ENCODE measurements at places on chromosomes 5 and 9. TPM values are rescaled to one million over a fixed set of nuclear protein-coding genes. Genes with fewer than 3 reads are reported as not detected.
A peak's percentile ranks its signal among the peaks of the same experiment; 100 is the strongest.

Gene PCDHGA11
- 1.3 TPM for total RNA-seq

Gene DMGDH
- 3.2 TPM for total RNA-seq

Gene SPINK4
- not detected for total RNA-seq

Gene CERCAM
- 280 TPM for total RNA-seq

Gene TUSC1
- total RNA-seq: not detected

GRCh38 chr5:169602535-169602934 is 19.0 kb downstream of the SPDL1 start:
- peaks cover 38% of the 10 kb centered on the region for H3K4me1 ChIP-seq
- peaks cover 20% of the 10 kb centered on the region for H3K36me3 ChIP-seq

DNA sequence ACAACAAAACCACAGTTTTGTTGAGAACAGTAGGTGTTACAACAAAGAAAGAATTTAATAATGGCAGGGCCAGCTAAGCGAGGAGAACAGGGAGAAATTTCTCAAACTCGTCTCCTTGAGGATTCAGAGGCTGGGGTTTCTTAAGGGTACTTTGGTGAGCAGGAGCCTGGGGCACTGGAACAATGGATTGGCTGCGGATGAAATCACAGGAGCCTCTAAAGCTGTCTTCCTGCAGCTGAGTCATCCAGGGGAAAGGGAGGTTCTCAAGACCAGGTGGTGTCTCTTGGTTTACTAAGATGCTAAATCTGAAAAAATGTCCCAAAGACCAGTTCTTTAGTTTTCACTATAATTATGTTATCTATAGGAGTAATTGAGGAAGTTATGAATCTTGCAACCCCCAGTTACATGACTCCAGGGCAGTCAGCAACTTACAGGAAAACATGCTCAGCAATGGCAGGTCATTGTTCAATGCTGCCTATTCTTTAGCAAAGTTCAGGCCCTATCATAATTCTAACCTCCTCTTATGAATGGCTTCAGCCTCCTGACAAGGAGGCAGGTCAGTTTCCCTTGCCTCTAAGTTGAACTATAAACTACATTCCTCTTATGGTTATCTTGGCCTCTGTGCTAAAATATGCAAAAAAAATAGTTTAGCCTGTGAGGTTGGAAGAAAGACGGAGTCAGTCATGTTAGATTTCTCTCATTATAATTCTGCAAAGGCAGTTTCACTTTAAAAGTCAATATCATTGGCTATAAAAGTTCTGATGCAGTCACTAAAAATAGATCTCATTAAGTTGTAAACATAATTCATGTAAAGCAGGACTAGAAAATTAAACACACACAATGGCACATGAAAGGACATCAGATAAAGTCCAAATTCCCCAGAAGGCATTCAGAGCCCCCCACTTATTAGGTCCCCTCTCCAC is 63.3 kb upstream of the CKS2 start:
- H3K27ac ChIP-seq: no peak overlapping the region
- no peaks in the 10 kb centered on the region for H3K36me3 ChIP-seq
- H3K4me3 ChIP-seq: no peak overlapping the region

DNA sequence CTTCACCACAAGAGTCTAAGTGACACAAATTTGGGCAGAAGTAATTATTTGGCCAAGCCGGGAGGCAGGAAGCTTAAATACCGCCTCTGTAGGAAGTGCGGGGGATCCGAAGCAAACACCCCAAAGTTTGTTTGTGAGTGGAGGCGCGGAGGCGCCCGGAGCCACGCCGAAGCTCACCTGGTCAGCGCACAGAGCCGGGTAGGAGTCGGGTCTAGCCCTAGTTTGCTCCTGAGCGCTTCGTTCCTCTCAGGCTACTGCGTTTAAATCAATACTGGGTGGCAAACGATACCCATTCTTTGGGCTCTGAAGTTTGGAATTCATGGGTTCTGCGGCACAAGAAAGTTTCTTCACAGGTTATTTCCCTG is 855 bp downstream of the MCC start:
- no peaks in the 10 kb centered on the region for H3K27me3 ChIP-seq
- peaks cover 8% of the 10 kb centered on the region for H3K36me3 ChIP-seq
- H3K27ac ChIP-seq: peak overlapping the region; percentile 79
- peak overlapping the region; percentile 91 for H3K4me3 ChIP-seq
- peak; percentile 59 for DNase-seq
- peaks cover 32% of the 10 kb centered on the region for H3K4me1 ChIP-seq

DNA sequence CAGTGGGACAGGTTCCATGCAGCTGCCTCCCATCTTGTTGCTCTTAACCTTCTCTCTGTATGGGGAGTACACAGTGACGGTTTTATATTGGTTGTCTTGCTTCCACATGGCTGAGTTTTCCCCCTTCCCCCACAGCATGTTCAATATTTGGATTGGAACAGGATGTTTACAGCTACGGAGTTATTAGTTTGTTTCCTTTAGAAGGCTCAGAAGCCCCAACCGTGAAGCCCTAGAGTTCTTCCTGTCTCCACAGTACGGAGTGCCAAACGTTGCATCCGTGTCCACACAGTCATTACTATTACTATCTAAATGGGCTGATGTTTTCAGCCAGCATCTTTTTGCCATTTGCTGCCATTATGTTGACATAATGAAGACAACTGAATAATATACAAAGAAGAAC is 277.5 kb downstream of the MARCHF11 start:
- DNase-seq: no peak
- no peaks in the 10 kb centered on the region for H3K36me3 ChIP-seq
- no peaks in the 10 kb centered on the region for H3K27me3 ChIP-seq
- H3K27ac ChIP-seq: no peak overlapping the region
- no peak overlapping the region for H3K4me3 ChIP-seq

GRCh38 chr9:120781236-120781635 is 12.0 kb downstream of the FBXW2 start:
- no peaks in the 10 kb centered on the region for H3K27me3 ChIP-seq
- peaks cover 25% of the 10 kb centered on the region for H3K36me3 ChIP-seq
- H3K4me1 ChIP-seq: peaks cover 17% of the 10 kb centered on the region
- no peak for DNase-seq
- no peak overlapping the region for H3K27ac ChIP-seq
- no peak overlapping the region for H3K4me3 ChIP-seq

DNA sequence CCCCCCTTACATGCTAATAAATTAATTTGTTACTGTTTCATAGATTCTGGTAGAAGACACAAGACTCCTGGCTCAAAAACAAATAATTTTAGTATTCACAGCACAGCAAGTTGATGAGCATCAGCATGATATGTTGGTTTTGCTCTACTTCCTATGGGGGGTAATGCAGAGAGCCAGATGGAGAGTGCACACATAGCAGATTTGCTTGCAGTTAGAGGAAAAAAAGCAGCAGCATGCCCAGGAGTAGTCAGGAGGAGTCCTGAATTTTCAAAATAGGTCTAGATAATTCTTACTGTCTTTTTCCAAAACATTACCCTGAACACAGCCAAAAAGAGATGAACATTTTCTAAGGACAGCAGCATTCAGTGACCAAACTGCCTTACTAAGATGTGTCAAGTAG is 261.3 kb downstream of the COX7C start:
- no peak for DNase-seq
- H3K27me3 ChIP-seq: peaks cover 10% of the 10 kb centered on the region
- H3K4me3 ChIP-seq: no peak overlapping the region

GRCh38 chr5:32843531-32843895 is 132.4 kb downstream of the NPR3 start:
- DNase-seq: no peak
- H3K4me3 ChIP-seq: no peak overlapping the region
- no peaks in the 10 kb centered on the region for H3K27me3 ChIP-seq
- H3K36me3 ChIP-seq: no peaks in the 10 kb centered on the region
- no peak overlapping the region for H3K27ac ChIP-seq

DNA sequence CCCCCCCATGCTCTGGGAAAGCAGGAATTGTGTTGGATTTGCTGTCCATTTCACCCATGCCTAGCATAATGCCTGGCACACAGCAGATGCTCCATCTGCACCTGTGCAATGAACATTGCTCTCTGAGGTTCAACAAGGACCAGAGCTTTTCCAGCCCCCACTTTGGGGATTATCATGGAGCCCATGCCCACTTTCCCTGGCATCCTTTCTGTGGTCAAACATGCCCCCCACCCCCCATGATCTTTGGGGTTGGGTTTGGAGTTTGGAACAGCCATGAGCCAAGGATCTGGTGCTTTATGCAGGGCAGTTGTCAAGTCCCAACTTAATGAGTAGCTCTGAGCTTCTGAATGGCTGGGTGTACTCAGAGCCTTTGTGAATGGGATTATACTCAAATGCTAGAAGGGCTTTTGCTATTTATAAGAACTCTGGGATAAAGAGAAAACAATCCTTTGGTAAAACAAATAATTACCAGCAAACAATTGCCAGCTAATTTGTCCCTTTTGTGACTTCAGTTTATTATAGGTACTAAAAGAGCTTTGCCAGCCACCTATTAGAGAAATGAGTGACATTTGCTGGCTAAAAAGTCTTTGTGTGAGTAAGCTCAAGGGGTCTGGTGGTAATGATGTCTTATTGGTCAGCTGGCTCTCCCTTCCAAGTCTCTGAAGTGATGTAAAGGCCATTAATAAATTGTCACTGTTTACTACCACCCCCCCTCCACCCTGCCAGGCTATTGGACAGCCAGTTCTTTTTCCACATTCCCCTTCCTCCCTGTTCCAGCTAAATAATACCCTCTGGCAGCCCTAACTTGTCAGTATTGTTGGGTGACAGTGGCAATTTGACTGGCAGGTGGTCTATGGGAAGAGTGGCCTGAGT is 182.3 kb downstream of the MACROH2A1 start:
- H3K27ac ChIP-seq: no peak overlapping the region
- H3K27me3 ChIP-seq: peaks cover 18% of the 10 kb centered on the region
- no peaks in the 10 kb centered on the region for H3K4me1 ChIP-seq
- H3K4me3 ChIP-seq: no peak overlapping the region

DNA sequence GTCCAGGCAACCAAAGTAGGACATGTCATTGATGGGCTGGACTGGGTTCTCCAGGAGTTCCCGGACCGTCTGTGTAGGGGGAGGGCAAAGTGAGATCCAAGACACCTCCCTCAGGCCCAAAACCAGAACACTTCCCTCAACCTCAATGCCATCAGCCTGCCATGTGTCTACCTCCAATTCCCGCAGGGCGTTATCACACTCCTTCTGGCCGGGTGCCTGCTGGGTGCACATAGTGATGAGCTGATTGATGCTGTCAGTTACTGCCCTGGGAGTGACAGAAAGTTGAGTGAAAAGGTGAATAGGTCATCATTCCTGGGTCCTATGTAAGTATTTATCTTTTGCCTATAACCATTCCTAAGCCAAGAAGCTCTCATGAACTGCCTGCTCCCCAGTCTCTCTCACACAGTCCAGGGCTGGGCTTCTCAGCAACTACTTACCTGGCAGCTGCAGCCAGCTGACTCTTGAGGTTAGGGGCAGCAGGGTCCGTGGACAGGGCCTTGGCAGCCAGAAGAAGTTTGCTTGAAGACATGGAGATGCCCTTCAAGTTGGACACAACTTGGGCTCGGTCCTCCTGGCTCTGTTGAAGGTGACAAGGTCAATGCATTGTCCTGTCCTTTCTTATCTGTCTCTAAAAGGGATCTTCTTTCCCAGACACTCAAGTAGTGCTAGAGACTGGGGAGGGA is 21.0 kb downstream of the TLN1 start:
- H3K36me3 ChIP-seq: peaks cover 67% of the 10 kb centered on the region
- H3K27ac ChIP-seq: no peak overlapping the region

- H3K27ac ChIP-seq: no peak overlapping the region
- peaks cover 9% of the 10 kb centered on the region for H3K4me1 ChIP-seq
- peak; percentile 54 for DNase-seq
- no peaks in the 10 kb centered on the region for H3K27me3 ChIP-seq
These were observed 16.7 kb downstream of the EXOC3 start for GRCh38 chr5:459562-460272.

DNA sequence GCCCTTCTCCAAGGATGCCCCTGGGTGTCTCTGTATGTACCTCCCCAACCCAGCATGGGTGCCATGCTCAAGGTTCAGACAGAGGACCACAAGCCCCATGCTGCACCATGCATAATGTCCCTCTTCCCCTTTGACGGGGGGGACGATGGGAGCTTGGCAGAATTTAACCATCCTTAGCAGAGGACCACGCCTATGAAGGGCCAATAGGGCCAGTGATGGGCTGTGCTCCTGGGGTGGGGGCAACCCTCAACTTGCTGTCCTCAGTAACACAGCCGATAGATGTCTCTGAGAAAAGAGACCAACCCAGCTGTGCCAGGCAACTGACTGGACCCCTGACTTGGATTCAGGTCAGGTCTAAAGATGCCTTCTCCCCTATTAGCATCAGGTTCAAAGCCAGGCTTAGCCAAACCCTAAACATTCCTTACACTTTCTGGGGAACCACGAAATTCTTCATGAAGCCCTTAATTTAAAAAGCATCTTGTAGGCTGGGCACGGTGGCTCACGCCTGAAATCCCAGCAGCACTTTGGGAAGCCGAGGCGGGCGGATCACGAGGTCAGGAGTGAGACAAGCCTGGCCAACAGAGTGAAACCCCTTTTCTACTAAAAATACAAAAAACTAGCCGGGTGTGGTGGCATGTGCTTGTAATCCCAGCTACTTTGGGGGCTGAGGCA is 20.7 kb upstream of the JADE2 start:
- no peak overlapping the region for H3K27ac ChIP-seq
- no peaks in the 10 kb centered on the region for H3K27me3 ChIP-seq

DNA sequence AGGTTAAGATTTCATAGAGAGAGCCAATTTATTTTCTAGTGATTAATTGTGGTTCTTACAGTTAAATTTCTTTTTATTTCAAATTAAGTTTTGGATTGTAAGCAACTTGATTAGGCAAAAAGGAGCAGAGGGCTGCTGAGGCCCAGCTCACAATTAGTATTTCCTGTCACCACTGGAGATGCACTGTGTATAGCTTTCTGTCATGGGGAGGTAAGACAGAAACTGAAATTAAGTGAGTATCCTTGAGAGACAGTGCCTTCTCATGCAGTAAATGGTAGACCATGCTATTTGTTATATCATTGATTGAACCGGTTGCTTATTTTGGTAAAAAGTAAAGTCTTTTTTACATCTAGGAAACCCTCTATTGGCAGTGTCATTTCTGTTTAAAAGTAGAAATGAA is 190.7 kb downstream of the CCDC171 start:
- H3K4me3 ChIP-seq: no peak overlapping the region
- H3K36me3 ChIP-seq: peaks cover 11% of the 10 kb centered on the region
- H3K27ac ChIP-seq: no peak overlapping the region

- peaks cover 5% of the 10 kb centered on the region for H3K36me3 ChIP-seq
- H3K4me3 ChIP-seq: no peak overlapping the region
- DNase-seq: no peak
- H3K27ac ChIP-seq: no peak overlapping the region
- H3K27me3 ChIP-seq: peaks cover 39% of the 10 kb centered on the region
- no peaks in the 10 kb centered on the region for H3K4me1 ChIP-seq
These were observed 29.6 kb downstream of the PTTG1 start for GRCh38 chr5:160451281-160451680.

GRCh38 chr9:20209391-20210340 is 412.6 kb downstream of the MLLT3 start:
- DNase-seq: no peak
- H3K36me3 ChIP-seq: no peaks in the 10 kb centered on the region
- no peak overlapping the region for H3K4me3 ChIP-seq
- H3K4me1 ChIP-seq: no peaks in the 10 kb centered on the region

- peaks cover 6% of the 10 kb centered on the region for H3K27me3 ChIP-seq
- no peaks in the 10 kb centered on the region for H3K36me3 ChIP-seq
- no peak overlapping the region for H3K4me3 ChIP-seq
- H3K27ac ChIP-seq: no peak overlapping the region
- peaks cover 15% of the 10 kb centered on the region for H3K4me1 ChIP-seq
These were observed 206.2 kb upstream of the SGCD start for GRCh38 chr5:156120777-156121176.
